ENCODE measurements at places on chromosomes 11 and 22.

- no peak for DNase-seq
Observed at GRCh38 chr11:57438345-57439285, 11.7 kb upstream of the SLC43A3 start.

DNA sequence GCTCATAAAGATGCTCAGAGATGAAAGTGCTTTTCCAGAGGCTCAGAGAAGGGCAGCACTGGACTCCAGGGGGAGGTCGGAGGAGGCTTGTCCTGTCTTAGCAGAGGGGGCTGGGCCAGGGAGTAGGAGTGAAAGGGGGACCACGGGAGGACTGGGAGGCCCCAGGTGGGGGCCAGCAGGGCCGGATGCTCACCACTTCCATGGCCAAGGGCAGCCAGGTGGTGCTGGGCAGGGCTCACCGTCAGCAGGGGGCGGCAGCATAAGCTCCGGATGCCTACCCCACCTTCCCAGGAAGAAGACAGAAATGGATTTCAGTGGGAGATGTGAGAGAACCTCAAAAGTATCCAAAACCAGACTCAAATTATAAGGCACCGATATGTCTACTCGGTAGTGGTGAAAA lies 11.0 kb downstream of the RAB36 start:
- no peak for DNase-seq

GRCh38 chr11:77147668-77148321 lies 19.7 kb downstream of the MYO7A start:
- DNase-seq, result no peak

GRCh38 chr11:117826190-117826570 lies 1.6 kb upstream of the FXYD2 start:
- no peak for DNase-seq

DNA sequence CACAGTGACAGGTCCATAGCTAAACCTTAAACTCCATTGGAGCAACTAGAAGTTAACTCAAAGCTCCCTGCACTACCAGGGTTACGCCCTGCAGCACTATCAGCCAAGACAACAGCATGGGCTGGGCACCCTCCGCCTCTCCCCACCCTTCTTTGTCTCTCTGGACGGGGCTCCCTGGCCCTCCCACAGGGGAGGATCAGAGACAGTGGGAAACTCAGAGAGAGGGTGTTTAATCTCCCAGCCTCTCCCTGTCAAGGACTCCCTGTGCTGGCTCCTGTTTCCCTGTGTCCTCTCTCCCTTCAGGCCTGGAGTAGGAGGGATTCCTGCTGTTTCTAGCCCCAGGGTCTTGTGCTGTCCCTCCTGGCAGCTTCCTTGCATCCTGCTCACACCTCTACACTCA lies 56.9 kb upstream of the CSNK2A3 start:
- no peak for DNase-seq

DNA sequence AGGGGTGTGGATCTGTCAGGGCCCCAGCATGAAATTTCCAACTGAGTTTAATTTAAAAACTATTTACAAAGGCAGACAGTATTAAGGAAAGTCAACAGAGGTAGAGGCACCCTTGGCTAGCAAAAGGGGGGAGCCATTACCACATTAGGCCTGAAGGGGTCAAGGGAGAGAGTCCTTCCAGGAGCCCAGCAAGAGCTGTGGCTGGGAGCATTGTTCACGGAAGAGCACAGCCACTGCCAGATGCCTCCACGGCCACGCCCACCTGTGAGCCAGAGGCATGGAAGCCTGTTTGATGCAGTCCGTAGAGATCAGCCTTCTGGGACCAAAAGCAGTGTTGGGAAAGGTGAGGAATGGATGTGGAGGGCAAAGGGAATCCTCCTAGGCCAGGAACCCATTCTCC lies 102.6 kb downstream of the GALNT18 start:
- DNase-seq, result peak; percentile 16

GRCh38 chr11:126711977-126712625 lies 288.5 kb downstream of the KIRREL3 start:
- DNase-seq, result no peak

DNA sequence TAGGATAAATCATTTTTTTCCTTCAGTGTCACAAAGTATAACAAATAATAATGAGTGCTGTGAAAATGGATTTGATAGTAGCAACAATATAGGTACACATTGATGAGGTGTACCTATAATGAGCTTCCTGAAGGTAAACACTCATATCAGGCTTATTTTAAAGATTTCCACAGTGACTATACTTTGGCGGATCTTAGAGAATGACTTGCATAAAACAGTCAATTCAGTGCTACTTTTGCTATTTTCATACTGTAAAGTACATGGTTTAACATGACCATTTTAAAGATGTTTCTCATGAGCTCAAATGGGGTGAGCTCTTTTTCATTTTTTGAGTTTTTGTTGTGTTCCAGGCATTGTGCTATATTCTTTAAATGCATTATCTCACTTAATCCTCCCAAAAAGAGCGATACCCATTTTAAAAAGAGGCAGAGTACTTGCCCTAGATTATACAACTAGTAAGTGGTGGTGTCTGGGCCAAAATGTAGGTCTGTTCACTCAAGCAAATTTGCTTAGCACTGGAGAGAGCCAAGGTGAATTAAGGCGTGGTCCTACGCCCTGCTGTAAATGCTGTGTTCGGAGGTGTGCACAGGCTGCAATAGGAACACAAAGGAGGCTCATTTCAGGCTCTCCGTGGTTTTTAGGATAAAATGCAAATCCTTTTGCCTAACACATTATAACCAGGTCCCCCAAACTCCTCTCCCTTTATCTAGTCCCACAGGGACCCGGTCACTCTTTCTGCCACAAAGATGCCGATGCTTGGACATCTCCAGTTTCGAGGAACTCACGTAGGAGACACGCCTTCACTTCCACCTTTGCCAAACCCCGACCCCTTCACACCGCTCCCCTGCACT lies 617 bp upstream of the ALKBH3 start:
- no peak for DNase-seq

- no peak for DNase-seq
Observed at GRCh38 chr11:125940145-125940544, 5.7 kb upstream of the VSIG10L2 start.

- DNase-seq, result no peak
Observed at GRCh38 chr11:617912-618682, 2.3 kb upstream of the IRF7 start.

DNA sequence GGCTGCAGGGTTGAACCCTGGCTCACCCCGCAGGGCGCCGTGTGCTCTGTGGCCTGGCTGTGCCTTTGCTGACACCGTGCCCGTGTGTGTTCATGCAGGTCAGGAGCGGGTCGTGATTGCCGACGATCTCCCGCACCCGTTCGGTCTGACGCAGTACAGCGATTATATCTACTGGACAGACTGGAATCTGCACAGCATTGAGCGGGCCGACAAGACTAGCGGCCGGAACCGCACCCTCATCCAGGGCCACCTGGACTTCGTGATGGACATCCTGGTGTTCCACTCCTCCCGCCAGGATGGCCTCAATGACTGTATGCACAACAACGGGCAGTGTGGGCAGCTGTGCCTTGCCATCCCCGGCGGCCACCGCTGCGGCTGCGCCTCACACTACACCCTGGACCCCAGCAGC lies 47.0 kb upstream of the PPP6R3 start:
- DNase-seq, result no peak

- DNase-seq, result peak; percentile 50
Observed at GRCh38 chr11:44133335-44133946, 38.0 kb downstream of the EXT2 start.

DNA sequence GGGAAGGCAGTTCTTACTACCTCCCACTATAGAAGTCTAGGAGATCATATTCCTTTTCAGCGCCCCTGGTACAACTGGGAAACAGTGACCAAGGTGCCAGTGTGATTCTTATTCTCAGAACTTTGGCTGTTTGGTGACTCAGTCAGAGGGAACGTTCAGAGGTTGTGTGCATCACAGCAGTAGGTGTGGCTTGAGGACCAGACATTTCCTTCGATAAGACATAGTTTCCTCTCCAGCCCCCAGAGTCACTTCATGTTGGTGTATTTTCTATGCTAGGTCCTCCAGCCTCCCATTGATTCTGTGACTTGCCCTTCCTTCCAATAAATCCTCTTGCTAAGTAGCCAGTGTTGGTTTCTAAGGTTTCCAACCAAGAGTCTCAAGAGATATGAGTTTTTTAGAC lies 171.9 kb upstream of the MPPED2 start:
- DNase-seq, result peak; percentile 40

DNA sequence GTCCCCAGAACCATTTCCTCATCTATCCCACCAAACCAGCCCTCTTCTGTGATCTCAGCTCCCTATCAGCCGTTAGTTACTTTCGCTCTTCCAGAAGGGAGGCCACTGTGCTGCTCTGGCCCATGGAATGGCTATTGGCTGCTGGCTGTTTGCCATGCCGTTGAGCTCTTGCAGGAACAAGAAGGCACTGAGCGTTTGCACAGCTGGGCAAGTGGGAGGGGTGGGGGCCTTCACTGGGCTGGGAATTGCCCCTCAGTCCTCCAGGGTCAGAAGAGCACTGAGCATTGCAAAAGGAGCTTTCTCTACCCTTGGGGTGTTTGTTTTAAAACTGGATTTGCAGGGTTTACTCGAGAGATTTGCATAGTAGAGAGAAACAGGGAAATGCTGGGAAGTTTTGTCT lies 129.0 kb upstream of the PARVA start:
- no peak for DNase-seq

- DNase-seq, result no peak
Observed at GRCh38 chr11:77197626-77198320, 69.7 kb downstream of the MYO7A start.

- no peak for DNase-seq
Observed at GRCh38 chr11:122115524-122116379, at the start of gene BLID. TSS of gene BLID (minus strand) at chr11:122116215. CDS start at chr11:122115922, 293 bp downstream.

DNA sequence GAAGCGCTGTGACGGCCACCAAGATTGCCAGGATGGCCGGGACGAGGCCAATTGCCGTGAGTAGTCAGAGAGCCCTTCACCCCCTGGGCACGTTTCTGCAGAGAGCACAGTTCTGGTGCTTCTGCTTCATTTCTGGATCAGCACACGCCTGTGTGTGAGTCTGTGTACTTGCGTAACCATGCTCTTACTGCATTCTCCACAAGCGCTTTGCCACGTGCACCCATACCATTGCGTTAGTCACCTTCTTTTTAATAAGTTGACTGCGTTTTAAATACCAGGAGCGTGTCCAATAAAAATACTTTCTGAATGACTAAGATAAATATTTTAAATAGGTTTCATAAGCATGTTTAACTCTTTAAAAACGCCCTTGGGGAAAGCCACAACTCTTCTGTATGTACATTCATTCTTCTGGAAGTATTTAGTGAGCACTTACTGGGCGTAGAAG lies 143.0 kb upstream of the SORL1-AS1 start:
- DNase-seq, result peak; percentile 99

- DNase-seq, result no peak
Observed at GRCh38 chr22:42069801-42070516, 653 bp downstream of the NAGA start.

DNA sequence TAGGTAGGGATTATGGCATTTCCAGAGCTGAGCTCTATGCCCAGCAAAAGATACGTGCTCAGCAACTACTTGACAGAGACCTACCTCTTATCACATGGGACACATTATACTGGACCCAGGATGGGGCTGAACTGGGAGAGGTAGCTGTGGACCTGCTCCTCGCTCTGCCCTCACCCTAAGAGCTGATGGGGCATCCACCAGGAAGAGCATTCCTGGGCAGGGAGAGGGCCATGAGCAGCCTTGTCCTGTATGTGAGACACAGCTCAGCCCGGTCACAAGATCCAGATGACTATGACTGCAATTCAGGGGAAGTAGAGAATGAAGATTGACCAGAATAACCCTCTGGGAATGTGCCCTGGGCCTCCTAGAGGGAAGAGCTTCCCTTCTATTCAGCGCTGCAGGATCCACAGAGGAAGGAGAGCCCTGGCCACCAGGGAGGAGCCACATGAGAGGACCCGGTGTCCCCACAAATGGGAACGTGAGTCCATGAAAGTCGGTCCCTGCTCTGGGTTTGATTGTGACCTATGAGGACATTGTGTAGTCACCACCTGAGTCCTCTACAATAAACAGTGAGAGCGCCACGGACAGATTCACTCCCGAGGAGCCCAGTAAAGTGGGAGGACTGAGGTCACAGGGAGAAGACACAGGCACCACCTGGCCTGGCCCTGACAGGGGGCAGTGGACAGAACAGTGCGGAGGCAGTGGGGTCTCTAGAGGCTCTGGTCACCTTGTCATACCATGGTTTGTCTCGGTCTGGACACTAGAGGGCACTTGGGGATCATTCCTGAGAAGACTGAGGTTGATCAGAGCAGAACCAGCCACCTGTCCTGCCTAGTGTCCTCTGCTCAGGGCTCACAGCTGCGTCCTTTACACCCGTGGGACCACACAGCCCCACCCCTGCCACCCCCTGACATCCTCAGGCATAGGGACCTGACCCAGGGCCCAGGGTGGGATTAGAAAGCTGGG lies 99.5 kb downstream of the ZNF280B start:
- DNase-seq, result peak; percentile 3

- no peak for DNase-seq
Observed at GRCh38 chr11:26839911-26840698, 118.2 kb upstream of the SLC5A12 start.

DNA sequence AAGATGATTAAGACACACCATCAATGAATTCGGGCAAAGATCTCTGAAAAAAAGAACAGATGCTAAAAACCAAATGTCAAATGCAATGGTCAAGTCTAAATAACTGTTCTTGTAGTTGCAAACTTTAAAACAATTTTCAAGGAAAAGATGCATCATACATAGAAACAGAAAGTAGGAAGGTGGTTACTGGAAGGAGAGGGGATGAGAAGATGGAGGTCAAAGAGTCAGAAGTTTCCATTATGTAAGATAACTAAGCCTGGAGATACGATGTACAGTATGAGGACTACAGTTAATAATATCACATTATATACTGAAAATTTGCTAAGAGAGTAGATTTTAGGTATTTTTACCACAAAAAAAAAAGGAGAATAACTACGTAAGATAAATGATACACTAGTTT lies 27.1 kb downstream of the CWF19L2 start:
- DNase-seq, result no peak

DNA sequence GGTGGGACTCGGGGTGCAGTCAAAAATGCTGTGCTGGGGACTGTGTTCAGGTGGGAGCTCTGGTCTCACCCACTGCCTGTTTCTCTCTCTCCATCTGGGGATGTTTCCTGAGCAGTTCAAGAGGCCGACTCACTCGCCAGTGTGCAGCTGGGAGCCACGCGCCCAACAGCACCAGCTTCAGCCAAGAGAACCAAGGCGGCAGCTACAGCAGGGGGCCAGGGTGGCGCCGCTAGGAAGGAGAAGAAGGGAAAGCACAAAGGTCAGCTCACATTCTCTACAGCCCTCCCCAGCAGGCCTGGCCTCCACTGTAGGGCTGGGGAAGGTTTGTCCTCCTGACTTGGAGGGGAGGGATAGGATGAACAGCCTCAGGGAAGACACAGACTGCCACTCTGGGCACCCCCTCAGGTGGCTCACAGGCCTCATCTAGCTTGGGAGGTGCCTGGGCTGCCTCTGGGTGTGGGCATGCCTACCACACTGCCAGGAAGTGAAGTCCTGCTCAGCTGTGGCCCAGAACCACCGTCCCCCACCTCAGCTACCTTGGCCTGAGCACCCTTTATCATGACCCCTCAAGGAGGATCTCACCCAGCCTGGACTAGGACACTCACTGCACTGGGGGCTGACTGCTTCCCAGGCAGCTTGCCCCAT lies 13.0 kb downstream of the TUB start:
- no peak for DNase-seq

All from M059J (cell line).